Effector CD8-positive, alpha-beta T cell (primary cell): ENCODE measurements at places on chromosomes 7 and 10.

DNA sequence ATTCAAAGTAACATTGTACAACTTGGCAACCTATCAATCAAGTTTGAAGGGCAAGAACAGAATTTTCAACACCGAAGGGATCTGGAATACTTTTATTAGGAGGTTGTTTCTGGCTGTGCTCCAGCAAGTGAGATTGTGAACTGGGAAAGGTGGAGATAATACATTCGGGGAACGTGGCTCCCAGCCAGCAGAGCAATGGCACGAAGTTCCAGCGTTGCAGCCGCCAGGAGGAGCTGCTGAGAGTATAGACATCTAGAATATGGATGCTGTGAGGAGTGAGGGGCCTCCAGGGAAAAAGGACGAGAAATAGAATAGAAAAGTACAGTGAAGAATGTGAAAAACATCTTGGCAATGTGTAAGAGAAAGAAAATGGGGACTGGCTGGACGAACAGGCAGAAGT lies 69.5 kb downstream of the TCERG1L start:
- no peak for DNase-seq

- DNase-seq, result no peak
These were observed 62.2 kb downstream of the SAMD9 start for GRCh38 chr7:93055543-93056107.

DNA sequence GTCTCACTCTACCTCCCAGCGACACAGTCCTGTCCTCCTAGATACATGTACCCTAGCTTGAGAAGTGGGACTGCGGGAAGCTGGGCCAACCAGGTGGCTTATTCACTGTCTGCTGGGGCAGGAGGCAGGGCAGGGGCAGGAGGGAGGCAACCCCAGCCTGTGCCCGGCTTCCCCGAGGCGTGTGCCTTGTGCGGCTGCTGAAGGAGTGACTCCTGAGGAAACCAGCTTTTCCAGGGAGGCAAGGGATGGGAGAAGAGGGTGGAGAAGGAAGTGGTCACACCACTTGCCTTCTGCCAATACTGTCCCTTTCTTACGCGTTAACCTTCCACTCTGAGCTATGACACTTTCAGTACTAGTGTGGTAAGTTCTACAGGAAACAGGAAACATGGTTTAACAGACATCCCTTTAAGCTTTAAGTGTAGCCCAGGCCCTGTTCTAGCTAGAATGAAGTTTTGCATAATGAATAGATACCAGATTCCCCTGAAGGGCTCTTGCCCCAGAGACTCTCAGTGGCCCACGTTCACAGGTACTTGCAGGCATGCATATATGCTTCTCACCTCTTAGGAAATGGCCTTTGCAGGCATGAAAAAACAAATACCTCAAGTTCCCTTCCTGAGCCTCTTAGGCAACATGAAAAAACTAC lies 40.6 kb downstream of the SYPL1 start:
- no peak for DNase-seq

DNA sequence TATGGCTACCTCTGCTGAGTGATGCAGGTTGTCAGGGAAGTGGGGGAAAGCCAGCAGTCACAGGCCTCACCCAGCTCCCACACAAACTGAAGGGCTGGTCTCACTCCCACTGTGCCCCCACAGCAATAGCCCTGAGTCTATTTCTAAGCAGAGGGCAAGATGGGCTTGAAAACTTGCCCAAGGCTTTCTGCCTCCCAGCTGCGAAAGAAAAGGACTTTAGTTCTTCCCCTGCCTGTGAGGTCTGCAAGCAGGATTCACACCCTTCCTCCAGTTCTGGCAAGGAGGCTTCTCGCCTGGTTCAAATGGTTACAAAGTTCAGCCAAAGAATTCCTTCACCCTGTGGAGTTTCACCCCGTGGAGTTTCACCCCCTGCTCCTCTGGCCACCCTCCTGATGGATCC lies 63.3 kb upstream of the PRLHR start:
- no peak for DNase-seq

GRCh38 chr10:62893036-62893435 lies 76.9 kb upstream of the EGR2 start:
- DNase-seq, result no peak

DNA sequence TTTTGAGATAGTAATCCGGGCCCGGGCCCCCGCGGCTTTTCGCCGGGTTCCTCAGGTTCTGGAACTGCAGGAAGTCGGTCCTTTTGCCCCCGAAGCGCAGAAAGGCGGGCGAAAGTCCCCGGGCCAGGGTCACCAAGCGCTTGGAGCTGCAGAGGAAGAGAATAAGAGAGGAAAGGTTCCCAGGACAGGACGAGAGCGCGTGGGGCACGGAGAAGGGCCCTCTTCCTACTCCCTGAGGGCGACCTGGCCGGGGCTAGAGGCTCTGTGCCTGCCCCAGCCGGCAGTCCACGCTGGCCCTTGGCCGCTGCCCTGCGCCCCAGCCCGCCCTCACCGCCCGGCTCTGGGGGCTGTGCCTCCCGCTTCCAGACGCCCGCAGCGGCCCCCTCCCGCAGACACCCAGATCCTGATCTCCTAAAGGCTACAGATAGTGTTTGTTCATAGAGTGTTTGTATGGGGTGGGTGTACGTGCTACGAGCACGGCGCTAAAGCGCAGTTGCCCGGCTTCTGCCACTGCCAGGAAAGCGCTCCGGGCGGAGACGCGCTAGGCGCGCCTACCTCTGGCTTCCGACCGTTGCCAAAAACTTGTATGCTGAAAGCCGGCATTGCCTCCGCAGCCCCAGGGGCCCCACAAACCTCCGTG lies 3.2 kb downstream of the HPSE2 start:
- no peak for DNase-seq

- DNase-seq, result no peak
These were observed 217.0 kb upstream of the PODXL start for GRCh38 chr7:131773413-131773812.

DNA sequence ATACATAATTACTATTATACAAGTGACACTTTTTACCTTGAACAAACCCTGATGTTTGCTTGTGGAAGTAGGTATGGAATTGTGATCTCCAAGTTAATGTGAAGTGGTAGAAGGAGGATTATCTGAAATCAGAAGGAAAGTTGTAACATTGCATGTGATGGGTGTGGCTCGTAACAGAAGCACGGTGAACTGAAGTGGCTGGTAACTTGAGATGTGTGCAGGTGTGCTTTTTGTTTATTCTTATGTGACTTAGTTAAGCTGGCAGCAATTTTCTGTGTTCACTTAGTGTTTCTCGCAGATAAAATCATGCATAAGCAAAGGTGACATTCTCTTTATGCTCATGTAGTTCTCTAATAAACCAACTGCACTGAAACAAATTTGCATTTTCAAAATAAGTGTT lies 82.3 kb downstream of the ZEB1 start:
- DNase-seq, result no peak

DNA sequence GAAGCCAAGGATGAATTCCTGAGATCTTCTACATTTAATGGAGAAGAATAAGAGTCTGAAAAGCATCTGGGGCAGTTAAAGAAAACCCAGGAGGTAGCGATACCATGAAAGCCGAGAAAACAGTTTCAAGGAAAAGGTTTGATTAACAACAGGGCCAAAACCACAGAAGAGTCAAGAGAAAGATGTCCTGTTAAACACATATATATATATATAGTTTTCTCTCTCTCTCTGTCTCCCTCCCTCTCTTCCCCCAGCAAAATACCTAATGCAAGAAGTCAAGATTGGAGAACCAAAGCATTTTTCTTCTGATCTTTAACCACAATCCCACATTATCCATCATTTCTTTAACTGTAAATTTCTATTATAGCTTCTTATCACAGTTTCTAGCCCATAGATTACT lies 261.4 kb downstream of the SNX13 start:
- no peak for DNase-seq

- no peak for DNase-seq
These were observed 247.5 kb downstream of the DPP6 start for GRCh38 chr7:154299736-154300135.

DNA sequence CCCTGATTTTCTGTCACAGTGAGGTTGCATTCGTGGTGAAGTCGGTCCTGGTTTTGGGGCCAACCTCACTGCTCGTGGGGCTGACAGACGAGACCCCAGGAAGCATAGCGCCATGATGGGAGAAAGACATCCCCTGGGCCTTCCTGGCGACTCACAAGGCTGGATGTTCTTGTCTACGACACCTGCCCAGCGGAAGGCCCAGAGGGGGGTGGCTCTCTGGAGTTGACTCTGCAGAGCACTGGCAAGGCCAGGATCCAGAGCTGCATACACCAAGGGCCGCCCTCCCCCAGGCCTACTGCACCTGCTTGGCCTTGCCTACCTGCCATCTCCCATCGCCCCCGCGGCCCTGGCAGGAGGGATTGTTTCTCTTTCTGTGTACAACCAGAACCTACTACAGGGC lies 608.9 kb downstream of the PTPRN2 start:
- DNase-seq, result no peak

DNA sequence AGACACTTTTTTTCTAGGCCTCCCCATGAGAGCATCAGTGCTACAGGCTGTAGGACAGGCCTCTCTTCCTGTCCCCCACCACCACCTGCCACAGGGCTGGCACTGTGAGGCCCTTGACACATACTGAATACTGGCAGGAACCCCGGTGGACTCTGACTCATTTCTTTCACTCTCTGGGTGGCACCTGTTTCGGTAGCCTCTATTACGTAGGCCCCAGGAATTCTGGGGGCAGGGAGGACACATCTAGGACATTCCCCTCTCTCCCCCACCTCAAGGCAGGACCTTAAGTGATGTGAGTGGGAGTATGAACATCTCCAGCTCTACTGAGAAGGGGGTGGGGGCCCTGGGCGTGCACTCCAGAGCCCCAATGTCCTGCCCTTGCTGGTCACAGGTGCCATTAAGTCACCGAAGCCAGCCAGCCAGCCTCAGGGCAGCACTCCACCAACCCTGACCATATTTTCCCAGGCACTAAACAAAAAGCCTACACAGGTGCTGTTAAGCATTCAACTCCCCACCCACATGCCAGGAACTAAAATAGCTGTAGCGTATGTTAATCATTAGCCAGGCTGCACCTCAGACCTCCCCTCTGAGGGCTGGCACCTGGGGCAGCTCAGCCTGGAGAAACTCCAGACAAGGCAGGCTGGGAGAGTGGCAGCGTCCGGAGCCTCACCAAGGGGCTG lies 8.9 kb downstream of the ANXA11 start:
- DNase-seq, result no peak

DNA sequence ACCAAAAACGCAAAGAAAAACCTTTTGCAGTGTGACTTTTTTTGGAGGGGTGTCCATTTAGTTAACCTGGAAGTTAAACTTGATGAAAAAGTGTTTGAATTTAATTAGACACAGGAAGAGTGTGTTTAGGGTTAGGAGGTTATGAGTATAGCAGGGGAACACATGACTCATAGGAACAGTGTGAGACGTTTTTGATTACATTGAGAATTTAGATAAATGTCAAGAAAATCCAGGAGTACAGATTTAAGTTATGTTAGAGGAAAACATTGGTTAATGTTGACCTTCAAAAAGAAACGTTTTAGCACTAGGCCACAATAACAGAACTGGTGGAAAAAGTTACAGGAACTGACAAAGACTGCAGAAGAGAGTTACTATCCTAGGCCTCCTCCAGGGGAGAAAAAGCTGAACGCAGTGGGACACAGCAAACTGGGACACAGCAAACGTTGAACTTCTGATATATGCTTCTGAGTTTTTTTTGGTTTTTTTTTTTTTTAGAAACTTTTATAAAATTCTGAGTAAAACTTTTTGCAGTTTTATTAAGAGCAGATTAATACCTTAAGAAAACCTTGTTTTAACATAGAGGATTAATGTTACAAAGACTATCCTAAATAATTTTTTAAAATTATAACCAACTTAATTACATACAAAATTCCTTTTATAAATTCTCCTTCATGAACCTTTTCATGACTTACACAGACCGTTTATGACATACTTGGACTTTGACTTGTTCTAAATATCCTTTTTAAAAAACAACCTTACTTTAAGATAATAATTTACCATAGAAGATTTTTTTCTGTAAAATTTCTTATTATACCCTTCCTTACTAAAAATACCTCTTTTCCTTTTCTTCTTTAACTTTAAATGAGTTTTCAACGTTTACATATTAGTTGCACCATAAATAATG lies 22.2 kb downstream of the LANCL2 start:
- no peak for DNase-seq
